HepG2 (cell line): ENCODE measurements at places on chromosomes 4 and X. TPM values are rescaled to one million over a fixed set of nuclear protein-coding genes. Genes with fewer than 3 reads are reported as not detected.
A peak's percentile ranks its signal among the peaks of the same experiment; 100 is the strongest.

The PGRMC1 gene
- total RNA-seq = 75.8 and 124 TPM in 2 replicates

GRCh38 chr4:82957045-82957444 lies 53.6 kb downstream of the LIN54 start:
- DNase-seq = no peak

GRCh38 chr4:112636688-112637551 lies at the start of the genes LARP7 and ZGRF1:
LARP7 (plus strand) TSS chr4:112637143; CDS start chr4:112644670, 7,527 bp downstream.
ZGRF1 (minus strand) TSS chr4:112636909; CDS start chr4:112633176, 3,733 bp downstream.
- DNase-seq = peak; percentile 97

The PNMA6F gene
- not detected in 2 replicates for total RNA-seq

DNA sequence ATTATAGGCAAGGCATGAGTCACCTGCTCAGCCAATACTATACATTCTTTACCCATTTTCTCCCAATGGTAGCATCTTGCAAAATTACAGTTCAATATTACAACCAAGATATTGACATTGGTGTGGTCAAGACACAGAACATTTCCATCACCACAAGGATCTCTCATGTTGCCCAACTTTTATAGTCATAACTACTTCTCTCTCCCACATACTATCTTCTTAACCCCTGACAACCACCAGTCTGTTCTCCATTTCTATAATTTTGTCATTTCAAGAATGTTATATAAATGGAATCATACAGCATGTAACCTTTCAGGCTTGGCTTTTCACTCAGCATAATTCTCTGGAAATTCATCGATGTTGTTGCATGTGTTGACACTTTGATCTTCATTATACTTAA lies 144.9 kb downstream of the ENOX2 start:
- no peak for DNase-seq
